ENCODE measurements at places on chromosomes 5 and 9.

GRCh38 chr9:131402738-131403492 is 9.0 kb downstream of the PRRC2B start:
- peak; percentile 81 for DNase-seq

GRCh38 chr5:8750100-8750499 is 795.8 kb downstream of the SEMA5A start:
- no peak for DNase-seq

DNA sequence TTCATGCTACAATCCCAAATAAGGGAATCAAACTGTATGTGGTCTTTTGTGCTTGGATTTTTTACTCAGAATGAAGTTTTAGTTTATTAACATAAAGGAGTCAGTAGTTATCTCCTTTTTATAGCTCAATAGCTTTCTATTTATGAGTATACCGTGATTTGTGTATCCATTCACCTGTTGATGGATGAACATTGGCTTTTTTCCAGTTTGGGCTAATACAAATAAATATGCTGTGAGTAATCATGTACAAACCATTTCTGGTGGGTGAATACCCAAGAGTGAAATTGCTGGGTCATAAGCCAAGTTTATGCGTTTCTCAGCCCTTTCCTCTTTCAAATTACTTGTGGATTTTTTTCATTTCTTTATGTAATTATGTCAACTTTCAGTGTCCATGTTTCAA is 395.3 kb downstream of the OSTF1 start:
- DNase-seq = no peak

DNA sequence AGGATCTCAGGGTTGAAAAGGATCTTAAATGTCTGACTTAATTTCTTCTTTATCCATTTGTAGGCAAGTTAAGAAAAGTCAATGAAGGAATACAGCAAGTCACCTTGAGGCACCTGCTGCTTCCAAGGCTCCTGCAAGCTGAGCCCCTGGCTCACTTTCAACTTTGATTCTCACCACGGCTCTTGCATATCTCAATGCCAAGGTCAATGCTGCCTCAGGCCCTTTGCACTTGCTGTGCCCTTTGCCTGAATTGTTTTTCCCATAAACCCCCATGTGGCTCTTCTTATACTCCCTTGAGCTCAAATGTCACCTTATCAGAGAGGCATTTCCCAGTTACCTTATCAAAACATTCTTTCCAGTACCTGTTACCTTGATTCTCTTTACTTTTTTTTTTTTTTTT is 144.3 kb upstream of the RAPGEF1 start:
- no peak for DNase-seq

GRCh38 chr9:121676926-121677325 is 25.5 kb downstream of the DAB2IP start:
- no peak for DNase-seq

DNA sequence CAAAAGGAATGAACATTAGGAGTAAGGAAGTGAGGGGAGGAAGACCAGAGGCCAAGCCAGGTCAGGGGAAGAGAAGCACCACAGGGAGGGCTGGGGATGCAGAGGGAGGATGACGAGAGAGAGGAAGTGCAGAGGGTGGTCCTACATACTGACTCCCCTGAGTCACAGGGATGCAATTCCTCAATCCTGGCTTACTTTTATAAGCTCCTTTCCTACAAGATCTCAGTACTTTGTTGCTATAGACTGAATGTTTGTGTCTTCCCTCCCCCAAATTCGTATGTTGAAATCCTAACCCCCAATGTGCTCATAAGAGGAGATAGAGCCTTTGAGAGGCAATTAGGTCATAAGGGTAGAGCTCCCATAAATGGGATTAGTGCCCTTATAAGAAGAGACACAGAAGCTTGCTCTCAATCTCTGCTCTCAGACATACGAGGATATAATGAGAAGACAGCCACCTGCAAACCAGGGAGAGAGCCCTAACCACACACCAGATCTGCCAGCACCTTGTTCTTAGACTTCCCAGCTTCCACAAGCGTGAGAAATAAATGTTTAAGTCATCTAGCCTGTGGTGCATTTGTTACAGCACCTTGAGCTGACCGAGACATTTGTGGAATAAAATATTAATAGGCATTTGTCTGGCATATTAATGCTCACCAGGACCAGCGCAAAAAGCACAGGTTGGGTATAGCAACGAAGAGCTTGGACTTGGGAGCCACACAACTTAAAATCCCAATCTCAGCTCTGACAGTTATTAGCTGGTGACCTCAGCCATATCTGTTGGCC is 33.4 kb downstream of the GCNT4 start:
- no peak for DNase-seq

DNA sequence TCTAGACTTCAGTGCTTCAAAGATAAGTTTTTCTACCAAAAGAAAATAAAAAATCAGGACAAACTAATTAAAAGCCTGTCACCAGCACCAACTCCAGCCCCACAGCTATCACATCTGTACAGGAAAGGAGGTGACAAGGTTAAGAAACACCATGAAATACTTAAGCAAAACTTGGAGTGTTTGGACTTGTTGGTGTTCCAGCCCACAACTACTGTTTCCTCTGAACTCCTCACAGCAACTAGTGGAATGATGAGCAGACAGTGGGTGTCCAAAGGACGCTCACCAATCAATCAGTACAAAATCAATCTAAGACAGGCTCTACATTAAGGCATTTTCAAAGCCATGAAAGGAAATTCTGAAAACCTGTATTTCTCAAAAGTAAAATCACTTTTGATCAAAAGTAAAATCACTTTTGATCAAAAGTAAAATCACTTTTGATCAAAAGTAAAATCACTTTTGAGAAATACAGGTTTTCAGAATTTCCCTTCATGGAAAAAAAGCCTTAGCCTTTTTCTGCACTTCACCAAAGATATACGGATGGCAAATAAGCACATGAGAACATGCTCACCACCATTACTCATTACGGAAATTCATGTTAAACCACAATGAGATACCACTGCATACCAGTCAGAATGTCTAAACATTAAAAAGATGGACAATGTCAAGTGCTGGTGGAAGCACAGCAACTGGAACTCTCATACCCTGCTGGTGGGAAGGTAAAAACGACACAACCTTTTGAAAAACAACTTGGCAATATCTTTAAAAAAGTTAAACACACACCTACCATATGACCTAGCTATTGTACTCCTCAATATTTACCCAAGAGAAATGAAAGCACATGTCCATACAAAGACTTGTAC is 79.7 kb downstream of the MED27 start:
- no peak for DNase-seq

DNA sequence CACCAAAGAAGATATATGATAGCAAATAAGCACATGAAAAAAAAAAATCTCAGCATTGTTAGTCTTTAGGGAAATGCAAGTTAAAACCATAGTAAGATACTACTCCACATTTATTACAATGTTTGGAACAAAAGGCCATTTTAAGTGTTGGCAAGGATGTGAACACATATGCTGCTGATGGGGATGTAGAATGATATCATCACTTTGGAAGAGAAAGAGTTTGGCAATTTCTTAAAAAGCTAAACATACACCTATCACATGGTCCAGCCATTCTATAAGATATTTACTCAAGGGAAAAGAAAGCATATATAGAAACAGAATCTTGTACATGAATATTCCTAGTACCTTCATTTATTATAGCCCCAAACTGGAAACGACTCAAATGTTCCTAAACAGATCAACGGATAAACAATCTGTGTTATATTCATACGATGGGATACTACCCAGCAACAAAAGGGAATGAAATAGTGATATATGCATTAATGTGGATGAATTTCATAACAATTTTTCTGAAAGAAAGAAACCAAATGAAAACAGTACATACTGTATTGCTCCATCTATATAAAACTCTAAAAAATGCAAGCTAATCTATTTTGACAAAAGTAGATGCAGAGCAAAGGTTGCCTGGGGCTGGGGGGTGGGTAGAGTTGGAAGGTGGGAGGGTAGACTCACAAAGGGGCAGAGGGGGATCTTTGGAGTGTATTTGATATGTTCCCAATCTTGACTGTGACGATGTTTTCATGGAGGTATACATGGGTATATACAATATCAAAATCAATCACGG is 45.7 kb upstream of the SMAD5 start:
- DNase-seq = no peak

GRCh38 chr5:10513501-10514442 is 50.1 kb upstream of the ANKRD33B start:
- no peak for DNase-seq

DNA sequence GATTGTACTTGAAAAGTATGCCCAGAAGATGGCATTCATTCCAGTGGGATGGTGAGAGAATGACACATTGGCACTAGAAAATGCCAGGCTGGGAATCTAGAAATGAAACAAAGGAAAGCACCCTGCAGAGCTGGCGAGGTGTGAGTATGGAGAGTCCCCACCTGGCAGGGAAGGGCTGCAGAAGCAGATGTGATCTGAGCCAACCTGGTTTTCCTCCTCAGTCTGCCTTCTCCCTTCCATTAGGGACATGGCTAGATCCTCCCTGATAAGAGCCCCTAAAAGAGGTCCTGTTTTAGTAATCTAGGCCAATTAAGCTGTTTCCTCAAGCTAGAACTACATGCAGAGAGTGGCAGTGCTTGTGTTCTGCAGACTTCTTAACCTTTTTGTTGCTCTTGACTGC is 24.7 kb upstream of the TNFSF15 start:
- no peak for DNase-seq

GRCh38 chr5:142922223-142922952 is 152.2 kb downstream of the ARHGAP26 start:
- no peak for DNase-seq

GRCh38 chr9:12705738-12706391 is 12.7 kb downstream of the TYRP1 start:
- no peak for DNase-seq

DNA sequence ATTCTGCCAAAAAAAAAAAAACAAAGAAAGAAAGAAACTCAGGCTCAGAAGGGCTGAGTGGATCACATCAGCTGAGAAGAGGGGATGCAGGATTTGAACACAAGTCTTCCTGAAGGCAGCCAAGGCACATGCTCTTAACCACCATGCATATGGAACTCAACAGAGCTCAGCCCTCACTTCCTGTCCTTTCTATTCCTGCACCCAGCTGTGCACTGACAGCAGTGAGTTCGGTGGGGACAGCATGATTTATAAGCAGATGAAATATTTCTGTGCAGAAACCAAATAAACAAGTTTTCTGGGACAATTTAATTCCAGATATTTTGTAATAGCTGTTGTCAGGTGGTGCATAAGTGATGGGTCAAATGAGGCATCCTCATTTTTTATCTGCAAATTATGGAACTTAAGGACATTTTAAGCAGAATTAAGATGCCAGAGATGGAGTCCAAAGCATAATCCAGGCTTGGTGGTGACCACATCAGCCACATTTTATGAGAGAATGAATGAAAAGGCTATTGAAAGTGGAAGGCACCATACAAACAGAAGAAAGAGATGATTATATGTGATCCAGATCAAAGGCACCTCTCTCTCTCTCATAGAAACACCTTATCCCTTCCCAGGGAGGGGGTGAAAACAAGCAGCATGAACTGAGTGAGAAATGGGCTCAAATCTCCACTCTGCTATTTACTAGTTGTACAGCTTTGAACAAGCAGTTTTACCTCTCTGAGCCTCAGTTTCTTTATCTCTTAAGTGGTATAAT is 303.6 kb upstream of the MSX2 start:
- DNase-seq = no peak

DNA sequence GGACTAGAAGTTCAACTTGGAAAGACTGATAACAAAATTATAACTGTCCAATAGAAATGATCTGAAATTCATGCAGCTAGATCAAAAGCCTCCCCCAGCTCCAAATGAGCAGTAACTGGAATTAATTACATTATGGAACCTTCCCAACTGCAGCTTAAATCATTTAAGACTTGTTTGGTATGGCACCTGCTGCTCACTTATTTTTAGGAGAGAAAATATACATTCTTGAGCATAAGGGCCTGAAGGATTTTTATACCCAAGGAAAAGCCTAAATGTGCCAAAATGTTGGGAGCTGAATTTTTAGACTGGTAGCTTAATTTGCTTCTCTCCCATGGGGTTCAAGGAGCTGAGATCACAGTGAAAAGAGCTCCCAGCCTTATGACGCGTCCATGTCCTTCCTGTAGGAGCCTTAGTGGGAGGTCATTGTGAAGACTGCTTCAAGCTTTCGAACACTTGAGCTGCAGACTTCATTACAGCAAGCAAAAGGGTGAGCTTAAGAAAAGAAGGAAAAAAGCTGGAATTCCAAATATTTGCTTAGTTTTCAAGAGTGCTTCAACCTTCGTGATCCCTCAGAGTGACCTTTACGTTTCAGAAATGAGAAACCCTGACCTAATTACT is 276.0 kb downstream of the DMAC1 start:
- no peak for DNase-seq

DNA sequence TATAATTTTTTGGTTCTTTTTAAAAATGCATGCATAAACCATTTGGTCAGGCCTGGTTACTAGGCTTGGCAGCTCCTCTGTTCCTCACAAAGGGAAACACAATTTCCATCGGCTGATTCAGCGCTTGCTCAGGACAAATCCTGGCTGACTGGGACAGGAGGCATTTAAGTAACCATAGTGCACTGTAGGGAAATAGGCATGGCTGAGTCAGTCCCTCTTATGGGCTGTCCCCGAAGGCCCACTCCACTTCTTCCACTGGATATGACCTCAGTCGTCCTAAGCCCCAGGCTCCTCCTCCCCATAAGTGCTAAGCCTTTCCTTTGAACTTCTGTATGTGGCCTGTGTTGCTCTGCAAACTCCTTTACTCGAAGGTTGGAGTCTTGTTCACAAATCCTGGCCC is 71.2 kb upstream of the GLIS3 start:
- DNase-seq = no peak

- no peak for DNase-seq
These were observed 22.7 kb upstream of the CDKN2B start for GRCh38 chr9:22031655-22032411.

DNA sequence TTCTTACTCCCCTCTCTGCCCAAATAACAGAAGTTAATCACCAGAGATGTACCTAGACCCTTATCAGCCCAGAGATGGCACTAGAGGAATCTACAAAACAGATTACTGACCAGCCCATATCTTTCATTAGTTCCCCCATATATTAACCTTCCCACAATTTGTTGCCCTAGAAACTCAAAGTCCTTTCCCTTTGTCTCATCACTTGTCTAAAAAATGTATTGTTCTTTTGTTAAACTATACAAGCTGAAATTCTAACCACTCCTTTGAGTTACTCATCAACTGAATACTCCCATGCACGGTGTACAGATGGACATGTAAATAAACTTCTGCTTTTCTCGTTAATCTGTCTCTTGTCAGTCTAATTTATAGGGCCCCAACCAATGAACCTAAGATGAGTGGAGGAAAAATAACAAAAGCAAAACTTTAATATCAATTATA is 130.9 kb downstream of the CCDC192 start:
- DNase-seq = no peak

GRCh38 chr9:122227575-122227900 is 1.2 kb downstream of the LHX6 start:
- no peak for DNase-seq

GRCh38 chr9:137012694-137013570 is 15.1 kb downstream of the ABCA2 start:
- DNase-seq = no peak

All from colonic mucosa (tissue), 4 donors.